ENCODE measurements at places on chromosomes 13 and 19.

- no peak for DNase-seq
Measured at GRCh38 chr13:98900442-98900841, 77.4 kb downstream of the DOCK9 start.

DNA sequence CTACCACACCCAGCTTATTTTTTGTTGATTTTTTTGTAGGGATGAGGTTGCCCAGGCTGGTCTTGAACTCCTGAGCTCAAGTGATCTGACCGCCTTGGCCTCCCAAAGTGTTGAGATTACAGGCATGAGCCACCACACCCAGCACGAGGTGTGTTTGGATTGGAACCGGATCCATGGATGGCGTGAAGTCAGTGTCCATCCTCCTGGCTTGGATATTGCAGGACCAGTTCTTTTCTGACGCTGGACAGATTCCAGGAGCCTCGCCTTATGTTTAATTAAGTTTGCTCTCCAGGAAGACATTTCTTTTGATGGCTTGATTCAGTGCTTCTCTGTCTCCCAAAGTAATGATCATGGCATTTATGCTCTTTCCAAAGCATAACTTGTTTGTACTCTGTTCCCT, 14.4 kb upstream of the RFXAP start:
- DNase-seq = no peak

DNA sequence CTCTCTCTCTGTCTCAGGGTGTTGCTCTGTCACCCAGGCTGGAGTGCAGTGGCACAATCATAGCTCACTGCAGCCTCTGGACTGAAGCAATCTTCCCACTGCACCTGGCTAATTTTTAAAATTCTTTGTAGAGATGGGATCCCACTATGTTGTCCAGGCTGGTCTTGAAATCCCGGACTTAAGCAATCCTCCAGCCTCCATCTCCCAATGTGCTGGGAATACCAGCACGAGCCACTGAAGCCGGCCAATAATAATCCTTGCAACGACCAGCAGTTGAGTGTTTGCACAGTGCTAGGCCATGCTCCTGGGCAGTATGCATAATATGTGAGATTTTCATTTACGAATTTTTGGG, 640 bp upstream of the EPOR start:
- DNase-seq = no peak

DNA sequence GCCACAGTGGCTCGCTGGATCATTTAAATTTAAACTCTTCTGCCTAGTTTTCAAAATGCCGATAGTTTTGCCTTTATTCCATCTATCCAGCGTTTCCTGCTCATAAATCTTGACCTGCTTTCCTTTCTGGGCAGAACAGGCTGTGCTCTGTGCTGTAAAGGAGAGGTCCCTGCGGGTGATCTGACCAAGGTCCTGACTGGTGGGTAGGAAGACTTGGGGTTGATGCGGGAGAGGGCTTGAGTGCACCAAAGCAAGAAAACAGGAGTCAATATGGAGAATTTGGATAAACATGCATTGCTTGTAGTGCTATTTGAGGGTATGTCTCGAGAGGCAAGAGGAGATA, 533.6 kb downstream of the MYO16 start:
- DNase-seq = no peak

GRCh38 chr19:46271481-46272197, 25.2 kb upstream of the HIF3A start:
- no peak for DNase-seq

DNA sequence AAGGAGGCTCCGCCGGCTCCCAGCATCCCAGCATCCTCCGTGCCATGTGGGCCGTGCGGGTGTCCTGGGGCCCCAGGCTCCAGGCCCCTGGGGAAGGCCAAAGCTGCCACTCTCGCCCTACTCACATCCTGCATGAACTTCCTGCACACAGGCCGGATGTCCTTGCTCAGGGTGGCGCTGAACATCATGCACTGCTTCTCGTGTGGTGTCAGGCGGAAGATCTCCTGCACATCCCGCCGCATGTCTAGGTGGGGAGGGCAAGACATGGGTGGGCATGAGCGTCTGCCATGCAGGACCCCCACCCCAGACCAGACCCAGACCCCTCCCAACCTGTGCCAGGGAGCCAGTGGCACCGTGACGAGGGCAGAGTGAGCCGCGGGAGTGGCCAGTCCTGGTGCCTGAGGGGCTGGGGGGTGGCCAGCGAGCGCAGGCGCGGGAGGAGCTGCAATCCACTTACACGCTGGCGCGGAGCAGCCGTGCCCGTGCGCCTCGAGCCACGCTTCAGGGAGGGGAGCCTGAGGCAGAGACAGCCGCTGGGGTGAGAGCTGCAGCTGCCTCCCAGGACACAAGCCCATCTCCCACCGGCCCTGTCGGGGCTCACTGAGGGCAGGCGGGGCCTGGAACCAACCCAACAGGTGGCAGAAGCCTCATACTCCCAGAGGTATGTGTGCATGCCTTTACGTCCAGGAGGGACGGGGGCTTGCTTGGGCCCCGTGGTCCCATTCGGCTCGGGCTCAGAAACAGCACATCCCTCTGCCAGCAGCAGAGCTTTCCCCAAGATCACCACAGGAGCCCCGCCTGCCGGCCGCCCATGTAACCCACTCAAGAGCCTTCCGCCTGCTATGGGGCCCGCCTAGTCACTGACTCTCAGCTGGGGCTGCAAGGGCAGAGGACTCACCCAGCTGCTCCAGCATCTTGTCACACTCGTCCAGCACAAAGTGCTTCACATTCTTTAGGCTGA, 8.8 kb downstream of the DDX39A start:
- no peak for DNase-seq

DNA sequence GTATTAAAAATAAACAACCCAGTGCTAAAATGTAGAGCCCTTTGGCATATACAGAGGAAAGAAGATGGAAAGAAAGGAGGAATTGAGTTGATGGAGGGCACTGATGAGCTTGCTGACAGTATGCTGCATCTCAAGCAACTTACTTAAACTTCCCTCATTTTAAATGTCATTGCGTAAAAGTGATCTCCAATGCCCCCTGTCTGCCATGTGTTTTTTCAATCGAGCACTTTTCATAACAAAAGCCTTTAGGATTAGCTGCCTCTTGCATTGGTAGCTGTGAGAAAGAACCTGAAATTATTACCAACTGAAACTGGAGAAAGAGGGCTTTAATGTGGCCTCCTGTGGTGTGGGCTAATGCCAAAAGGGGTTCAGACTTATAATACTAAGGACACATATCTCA, 541.6 kb downstream of the SUCLA2 start:
- DNase-seq = no peak

- no peak for DNase-seq
Measured at GRCh38 chr13:111914241-111915103, 152.5 kb upstream of the SOX1 start.

DNA sequence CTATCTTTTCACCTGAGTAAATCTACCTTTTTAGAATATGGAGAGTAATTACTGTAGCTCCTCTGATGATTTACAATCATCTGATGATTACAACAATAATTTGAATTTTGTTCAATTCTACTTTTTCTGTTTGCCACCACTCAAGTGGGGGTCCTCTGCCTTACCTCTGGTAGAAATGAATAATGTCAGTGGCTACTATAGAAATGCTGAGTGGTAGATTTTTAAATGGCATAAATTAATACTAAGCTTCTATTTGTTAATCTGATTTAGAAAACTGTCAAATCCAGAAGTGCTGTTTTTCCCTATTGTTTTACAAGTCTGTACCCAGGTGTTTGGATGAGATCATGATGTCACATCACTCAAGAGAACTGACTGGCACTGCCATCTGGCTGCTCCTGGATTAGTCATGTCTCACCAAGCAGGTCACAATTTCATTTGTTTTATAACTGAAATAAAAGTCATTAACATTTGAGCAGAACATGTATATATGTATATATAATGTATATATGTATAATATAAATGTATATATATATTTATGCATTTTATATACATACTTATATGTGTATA, 494.8 kb downstream of the TBC1D4 start:
- DNase-seq = no peak

DNA sequence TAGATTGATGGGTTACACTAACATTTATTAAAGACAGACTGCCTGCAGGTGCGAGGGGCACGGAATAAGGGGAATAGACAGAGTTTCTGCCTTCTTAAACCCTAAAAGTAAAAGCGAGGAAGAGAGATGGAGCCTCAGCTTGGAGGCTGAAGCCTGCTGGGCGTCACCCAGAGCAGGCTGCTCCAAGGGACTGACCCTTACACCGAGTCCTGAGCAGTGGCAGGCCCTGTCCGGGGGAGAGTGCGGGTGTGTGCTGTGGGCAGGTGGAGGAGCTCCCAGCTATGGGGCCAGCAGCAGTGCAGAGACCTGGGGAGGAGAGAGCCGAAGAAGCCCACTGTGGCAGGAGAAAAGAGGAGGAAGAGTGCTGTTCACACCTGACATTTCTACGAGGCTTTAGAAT, 86.4 kb downstream of the SOX1 start:
- no peak for DNase-seq

- DNase-seq = no peak
Measured at GRCh38 chr19:3605770-3606169, 905 bp downstream of the TBXA2R start.

DNA sequence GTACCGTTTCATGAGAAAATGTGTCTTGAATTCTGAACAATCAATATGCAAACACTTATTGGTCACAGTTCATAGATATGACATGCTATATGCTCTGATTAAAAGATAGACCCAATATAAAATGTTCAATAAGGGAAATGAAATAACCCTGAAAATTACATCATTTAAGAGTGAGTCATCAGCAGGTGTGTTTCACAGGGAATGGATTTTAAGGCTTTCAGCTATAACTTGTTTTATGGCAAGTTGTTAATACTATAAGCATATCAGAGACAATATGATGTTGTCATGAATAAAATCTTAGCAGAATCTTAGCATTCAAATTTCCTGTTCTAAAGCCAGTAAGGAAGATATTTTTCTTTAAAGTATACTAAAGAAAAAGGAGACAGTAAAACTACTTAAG, 483.4 kb upstream of the PCDH9 start:
- no peak for DNase-seq

DNA sequence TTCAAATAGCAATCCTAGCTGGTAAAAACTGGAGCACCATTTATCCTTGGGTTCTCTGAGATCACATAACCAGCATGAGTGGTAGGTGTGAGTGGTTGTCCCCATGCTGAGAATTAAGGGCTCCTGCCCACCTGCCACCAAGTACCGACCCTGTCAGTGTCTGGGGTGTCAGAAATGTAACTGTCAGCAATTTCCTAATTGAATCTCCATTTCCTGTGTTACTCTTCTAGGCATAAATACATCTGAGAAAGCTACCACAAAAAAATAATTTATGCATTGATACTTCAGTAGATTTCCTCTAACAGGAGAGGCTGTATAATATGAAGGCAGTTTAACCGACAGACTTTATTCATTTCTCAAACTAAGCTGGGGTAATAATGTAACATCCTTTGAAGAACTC, 25.1 kb downstream of the CPB2 start:
- no peak for DNase-seq

DNA sequence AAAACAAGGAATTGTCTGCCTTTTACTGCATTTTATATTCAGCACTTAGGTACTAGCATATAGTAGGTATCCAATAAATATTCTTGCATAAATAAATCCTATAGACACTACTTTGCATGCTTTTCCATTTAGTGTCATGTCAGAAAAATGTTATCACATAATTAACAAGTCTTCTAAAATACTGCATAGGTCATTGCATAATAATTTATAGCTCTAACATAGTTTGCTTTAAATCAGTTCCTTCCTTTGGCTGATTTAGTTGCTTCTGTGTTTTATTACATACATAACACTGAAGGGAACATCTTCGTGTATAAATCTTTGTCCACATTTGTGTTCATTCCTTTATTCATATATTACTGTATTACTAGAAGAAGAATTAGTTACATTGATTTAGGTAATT, 36.2 kb downstream of the WASF3 start:
- no peak for DNase-seq

- DNase-seq = no peak
Measured at GRCh38 chr13:98345107-98345935, 168.3 kb upstream of the RNF113B start.

DNA sequence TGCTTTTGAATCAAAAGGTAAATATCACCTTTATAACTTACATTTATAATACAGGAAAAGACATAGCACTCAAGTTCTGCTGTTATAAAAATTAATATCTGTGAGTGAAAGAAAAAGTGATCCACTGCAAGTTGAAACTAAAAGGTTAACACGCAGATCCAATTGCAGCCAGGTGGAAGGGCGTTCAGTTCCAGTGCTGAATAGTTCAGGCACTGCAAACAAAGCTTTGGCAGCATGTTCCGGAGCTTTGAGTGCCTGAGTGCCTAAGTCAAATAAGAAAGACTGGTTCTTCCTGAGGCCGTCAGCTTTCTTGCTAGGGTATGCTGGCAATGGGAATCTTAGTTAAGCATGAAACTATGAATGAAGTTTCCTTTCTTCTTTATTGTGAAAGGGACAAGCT, 200.3 kb downstream of the LMO7 start:
- peak; percentile 4 for DNase-seq

DNA sequence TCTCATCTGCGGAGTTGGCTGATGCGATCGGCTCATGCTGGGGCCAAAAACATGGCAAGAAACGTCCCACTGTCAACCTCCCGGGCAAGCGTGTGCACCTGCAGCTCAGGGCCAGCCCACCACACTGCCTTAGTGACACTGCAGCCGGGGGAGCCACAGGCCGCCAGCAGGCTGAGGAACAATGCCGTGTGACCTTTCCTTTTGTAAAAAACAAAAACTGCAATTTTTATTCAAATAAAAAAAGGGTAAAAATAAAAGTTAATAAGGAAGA, 18.8 kb upstream of the TMEM255B start:
- DNase-seq = no peak

DNA sequence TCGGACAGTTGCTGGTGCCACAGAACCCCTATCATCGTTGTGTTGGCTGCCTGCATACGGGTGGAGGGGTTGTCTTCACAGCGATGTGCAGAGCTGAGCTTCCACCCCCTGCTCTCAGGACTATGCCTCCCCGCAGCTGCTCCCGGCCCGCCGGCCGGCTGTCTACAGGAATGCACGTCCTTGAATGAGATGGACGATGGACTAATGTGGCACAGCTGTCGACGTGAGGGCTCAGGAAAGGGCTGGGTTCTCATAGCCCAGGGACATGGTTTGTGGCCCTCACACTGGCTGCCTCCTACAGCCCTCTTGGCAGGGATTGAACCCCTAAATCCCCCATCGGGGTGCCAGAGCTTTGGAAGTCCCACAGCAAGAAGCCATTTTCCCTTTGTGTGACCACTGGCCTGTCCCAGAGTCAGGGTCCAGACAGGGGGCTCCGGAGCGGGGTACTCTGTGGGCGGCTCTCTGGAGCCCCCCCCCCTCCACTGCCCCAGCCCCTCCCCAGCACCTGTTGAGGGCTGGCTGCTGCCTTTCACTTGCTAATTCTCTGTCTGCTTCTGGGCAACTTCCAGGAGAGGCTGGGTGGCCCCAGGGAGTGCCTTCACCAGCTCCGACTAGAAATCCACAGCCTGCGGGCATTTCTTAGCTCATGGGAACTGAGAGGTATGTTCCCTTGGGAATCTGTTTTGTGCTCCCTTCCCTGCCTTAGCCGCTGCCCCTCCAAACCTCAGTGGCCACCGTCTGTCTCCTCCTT, 40.2 kb downstream of the TSSK6 start:
- no peak for DNase-seq
